ENCODE measurements at places on chromosomes 3 and 15. TPM values are rescaled to one million over a fixed set of nuclear protein-coding genes. Genes with fewer than 3 reads are reported as not detected.

WDR72 gene
- total RNA-seq = 8.7 TPM

MYL3 gene
- total RNA-seq = not detected

FOXB1 gene
- 10.8 TPM for total RNA-seq

LYZL4 gene
- total RNA-seq = not detected

MRAS gene
- total RNA-seq = 11.1 TPM

GOLGA8N gene
- total RNA-seq = 1.8 TPM

MBD4 gene
- 33.0 TPM for total RNA-seq

KCNMB3 gene
- 2.3 TPM for total RNA-seq

SEMA6D gene
- total RNA-seq = 2.0 TPM

FEZF2 gene
- not detected for total RNA-seq

CPN2 gene
- total RNA-seq = 0.09 TPM

CPLX3 gene
- 0.09 TPM for total RNA-seq

CMTM8 gene
- 9.0 TPM for total RNA-seq

CISH gene
- 1.8 TPM for total RNA-seq

TMIE gene
- total RNA-seq = 0.57 TPM

GPR149 gene
- 0.09 TPM for total RNA-seq

RETNLB gene
- not detected for total RNA-seq

DOCK3 gene
- total RNA-seq = 5.5 TPM

EAF2 gene
- 7.6 TPM for total RNA-seq

AADACL2 gene
- not detected for total RNA-seq

ZMYND10 gene
- total RNA-seq = 0.74 TPM

USP19 gene
- total RNA-seq = 75.8 TPM

KCNMB2 gene
- not detected for total RNA-seq

YEATS2 gene
- total RNA-seq = 42.5 TPM

CAMK2N2 gene
- 13.1 TPM for total RNA-seq

PLS1 gene
- total RNA-seq = 26.4 TPM

OR4F6 gene
- total RNA-seq = not detected

ATP13A5 gene
- not detected for total RNA-seq

MAP6D1 gene
- 6.3 TPM for total RNA-seq

CD86 gene
- 0.25 TPM for total RNA-seq

WDR93 gene
- not detected for total RNA-seq

RTP3 gene
- not detected for total RNA-seq

RHOV gene
- 5.0 TPM for total RNA-seq

VEPH1 gene
- total RNA-seq = 9.2 TPM

FES gene
- 9.7 TPM for total RNA-seq

AMIGO3 gene
- total RNA-seq = 3.9 TPM

Measured in WTC11 (cell line).